ENCODE measurements at places on chromosomes 4 and X.

DNA sequence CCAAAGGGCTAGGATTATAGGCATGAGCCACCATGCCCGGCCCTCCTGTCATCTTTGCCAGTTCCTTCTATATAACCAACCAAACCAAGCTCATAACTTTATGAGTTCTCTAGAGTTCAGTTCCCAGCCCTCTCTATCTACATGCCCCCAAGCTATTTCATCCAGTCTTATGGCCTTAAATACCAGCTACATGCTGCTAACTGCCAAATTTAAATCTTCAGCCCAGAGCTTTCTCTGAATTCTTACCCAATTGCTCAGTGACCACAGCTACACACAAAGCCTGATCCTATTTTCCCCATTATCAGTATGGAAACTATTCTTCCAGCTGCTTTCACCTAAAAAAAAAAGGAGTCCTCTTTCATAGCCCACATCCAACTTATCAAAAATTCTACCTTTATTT, 23.1 kb downstream of the TMEM184C start:
- DNase-seq = no peak

DNA sequence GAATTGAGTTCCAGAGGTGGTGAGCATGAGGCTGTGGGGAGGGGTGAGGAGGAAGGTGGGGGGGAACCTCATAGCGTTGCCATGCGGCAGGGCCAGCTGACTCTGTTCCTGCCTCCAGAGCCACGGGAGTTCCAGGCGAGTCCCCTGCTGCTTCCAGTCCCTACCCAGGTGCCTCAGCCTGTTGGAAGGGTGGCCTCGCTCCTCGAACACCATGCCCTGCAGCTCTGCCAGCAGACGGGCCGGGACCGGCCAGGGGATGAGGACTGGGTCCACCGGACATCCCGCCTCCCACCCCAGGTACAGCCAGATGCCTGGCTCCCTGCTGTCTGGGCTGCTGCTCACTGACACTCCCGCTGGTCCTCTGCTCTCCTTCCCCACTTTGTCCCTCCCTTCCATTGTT, 7.9 kb downstream of the CCDC22 start:
- no peak for DNase-seq

DNA sequence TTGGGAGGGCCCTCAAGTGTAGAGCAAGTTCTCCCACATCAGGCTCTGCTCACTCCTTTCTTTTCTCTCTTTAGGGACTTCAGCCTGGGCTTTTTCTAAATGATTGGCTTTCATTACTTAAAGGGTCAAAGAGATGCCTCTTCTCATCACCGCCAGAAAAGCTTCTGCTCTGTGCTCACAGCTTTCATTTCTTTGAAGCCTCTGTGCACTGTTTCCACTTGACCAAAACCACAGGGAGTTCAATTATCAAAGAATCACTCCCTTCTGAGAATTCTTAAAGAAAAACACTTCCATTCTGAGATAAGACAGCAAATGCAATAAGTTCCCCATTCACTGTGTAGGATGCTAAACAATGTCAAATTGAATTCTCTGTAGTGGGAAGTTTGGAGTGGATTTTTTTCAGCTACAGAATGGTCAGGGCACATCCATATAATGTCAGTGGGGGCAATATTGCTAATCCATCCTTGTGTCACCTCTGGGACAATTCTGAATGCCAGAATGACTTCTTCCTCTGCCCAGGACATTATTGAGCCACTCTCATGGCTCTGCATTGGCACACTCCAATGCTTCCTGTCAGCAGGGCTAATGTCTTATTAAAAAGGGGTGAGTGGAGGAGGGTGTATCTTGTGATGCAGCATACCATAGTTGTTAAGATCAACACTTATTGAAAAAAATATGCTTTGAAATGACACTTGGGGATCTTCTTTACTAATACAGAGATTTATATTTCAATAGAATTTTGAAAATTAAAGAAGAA, 217.6 kb downstream of the SNCA start:
- DNase-seq = no peak

DNA sequence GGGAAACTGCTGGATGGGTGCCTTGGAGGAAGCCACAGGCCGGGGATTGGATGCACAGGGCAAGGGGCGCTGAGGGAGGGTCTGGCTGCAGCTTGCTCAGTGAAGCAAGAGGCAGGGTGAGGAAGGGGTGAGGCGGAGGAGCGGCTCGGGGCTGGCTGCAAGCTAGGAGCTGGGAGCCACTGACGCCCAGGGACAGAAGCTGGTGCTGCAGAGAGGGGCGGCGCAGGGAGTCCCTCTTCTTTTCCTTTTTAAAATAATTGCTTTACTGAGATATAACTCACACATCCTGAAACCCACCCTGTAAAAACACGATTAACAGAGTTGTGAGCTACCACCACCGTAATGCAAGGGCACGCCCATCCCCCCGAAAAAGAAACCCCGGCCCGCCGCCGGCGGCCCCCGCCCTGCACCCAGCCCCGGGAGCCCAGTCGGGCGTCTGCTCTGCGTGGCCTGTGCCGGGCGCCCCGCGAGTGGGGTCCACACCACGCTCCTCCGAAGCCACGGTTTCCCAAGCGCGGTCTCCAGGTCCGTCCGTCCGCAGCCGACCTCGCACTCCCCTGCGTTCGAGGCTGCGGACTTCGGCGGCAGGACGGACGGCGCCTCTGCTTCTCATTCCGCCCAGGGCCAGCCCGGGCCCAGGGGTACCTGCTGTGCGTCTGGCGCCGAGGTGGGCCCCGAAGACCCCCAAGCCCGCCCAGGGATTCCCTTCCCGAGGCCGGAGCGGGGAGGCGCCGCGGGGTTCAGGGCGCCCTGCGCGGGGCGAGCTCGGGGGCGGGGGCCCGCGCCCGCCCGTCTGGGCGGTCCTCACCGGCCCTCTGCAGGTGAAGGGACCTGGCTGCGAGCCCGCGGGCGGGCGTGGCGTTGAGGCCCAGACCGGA, 866 bp upstream of the UVSSA start:
- no peak for DNase-seq

- no peak for DNase-seq
These were observed 84.4 kb upstream of the ARMCX2 start for GRCh38 chrX:101744085-101744484.

DNA sequence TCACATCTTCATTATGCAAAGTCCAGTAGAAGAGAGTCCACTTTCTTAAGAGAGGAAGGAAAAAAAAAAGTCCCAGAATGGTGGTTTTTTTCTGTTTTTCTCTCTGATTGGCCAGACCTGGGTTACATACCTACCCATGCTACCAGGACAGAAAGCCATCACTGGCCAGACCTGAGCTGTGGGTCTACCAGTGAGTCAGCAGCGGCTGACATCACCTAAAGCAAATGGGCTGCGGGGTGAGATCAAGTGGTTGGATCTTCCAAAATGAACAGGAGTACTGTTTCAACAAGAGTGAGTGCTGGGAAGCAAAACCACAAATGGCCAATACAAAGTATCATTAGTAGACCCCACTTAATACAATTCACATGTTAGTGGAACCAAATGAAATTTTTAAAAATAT, 1.6 kb upstream of the NDST3 start:
- DNase-seq = no peak

DNA sequence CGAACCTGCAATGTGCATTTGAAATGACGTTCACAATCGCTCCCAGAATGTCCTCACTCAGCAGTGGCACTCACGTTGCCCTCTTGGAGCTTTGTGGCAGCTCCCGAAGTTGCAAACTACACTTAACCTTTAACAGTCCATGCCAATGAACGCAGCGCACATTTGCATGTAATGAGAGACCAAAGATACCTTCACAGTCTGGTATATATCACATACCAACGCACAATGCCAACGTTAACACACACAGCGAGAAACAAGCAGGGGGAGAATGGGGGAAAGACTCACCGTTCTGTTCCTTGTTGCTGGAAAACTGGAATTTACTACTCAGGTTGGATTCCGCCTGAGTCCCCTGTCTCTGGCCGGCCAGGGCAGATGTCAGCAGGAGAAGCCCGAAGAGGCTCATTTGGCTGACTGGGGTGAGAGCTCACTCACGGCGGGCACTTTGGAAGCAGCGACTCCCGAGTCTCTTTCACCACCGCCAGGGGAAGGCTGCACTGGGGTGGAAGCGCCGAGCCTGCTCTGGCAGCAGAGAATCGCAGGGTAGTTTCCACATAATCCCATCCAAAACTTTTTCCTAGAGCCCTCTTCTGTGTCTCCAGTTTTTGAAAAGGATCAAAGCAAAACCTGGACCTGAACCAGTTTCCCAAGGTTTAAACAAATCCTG, 966 bp downstream of the PDGFC start:
- DNase-seq = no peak

DNA sequence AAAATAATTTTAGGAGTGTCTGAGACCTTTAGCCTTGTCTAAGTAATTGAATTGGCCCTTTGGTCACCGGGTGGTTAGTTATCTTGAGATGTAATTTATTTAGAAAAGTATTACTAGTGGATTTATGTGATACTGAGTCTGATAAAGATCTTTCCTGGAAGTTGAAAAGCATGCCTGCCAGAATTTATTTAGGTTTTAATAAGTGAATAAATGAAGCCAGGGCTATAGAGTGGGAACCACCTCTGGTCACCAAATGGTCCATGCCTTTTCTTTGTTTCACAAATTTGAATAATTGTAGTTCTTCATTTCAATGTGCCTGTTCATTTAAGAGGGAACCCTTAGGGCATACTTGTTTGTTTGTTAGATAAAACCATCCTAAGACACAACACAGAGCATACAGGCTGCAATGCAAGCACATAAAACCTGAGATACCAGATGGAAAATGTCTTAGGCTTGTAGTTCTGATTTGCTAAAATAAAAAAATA, 627.8 kb downstream of the ADGRL3 start:
- DNase-seq = no peak

GRCh38 chr4:184617600-184618196, 31.5 kb downstream of the CASP3 start:
- DNase-seq = no peak

DNA sequence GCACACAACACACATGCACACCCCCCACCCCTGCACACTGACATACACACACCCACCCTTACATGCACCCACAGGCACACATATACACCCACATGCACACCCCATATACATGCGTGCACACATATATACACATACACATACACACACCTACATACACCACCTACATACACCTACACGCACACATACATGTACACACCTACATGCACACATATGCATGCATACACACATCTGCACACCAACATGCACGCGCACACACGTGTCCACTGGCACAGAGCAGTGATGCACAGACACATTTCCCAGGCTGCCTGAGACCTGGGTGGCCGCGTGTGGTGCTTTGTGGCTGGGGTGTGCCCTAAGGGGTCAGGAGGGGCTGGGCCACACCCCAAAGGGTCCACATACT, 31.7 kb downstream of the FGFRL1 start:
- DNase-seq = no peak

DNA sequence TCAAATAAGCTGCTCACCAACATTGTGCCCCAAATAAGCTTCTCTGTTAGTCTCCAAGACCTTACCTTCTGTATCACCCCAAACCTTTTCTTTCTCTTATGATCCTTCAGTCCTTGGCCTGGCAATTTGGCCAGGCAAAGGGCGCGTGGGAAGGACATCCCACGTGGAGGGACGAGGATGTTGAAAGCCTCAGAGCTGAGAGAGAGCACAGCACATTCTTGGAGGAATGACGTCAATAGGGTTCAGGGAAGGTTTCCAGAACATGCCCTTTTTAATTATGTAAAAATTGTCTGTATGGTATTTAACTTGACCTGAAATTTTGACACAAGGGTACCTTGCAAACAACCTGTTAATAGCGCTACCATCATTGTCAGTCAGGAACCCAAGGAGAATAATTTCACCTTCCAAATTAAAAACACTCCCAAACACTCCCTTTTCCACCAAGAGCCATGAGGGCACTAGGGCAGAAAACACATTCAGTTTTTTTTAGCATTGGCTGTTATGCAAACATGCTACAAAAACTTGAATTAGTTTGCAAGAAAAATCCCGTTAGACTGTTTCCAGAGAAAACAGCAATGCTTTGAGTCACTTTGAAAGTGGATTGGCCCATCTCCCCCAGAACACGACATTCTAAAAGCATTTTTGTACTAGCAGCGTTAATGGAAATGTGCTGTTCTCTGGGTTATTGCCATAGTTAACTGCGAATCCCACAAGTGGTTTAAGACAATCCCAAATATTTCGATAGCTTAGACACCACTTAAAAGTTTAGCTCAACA, 183.2 kb upstream of the PUDP start:
- DNase-seq = peak; percentile 90

GRCh38 chrX:153885968-153886903, at the start of gene L1CAM:
L1CAM (minus strand) TSS chrX:153886173; CDS start chrX:153875836, 10,337 bp downstream.
- DNase-seq = no peak

DNA sequence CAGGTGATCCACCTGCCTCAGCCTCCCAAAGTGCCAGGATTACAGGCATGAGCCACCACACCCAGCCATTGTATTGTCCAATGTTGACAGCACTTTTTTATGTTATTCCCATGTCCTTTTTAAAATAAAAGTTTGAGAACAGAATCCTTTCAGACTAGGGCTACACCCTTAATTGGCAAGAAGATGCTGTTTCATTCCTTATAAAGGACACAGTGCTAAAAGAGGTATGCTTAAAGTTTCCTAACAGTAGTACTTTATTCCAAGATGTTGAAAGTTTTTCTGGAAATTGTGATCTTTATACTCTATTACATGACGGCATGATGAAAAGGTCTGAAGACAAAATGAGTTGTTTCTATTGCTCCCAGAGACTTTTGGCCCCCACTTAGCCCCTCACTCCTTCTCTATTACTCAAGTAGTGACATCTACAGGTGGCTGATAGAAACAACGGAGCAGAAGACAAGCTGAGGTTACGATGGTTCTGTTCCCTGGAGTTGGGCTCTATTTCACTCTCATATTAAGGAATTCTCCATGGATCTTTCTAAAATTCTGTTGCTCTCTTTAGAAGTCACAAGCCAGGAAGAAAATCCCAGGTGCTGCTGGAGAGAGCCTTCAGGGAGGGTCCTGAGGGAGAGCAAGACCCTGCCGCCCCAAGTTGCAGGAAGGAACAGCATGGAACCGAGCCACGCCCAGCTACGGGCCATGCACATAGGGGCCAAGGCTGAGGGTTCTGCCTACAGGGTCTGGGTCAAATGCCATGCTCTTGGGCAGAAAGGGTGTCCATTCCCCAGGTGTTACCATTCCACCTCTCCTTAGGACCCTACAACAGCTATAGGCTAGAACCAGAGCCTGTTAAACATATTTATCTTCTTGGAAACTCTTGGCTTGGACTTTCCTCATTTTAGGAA, 22.8 kb downstream of the RPL9 start:
- DNase-seq = no peak
